SJCRH30 (cell line): ENCODE measurements at places on chromosomes 11 and 22. TPM values are rescaled to one million over a fixed set of nuclear protein-coding genes. Genes with fewer than 3 reads are reported as not detected.

DNA sequence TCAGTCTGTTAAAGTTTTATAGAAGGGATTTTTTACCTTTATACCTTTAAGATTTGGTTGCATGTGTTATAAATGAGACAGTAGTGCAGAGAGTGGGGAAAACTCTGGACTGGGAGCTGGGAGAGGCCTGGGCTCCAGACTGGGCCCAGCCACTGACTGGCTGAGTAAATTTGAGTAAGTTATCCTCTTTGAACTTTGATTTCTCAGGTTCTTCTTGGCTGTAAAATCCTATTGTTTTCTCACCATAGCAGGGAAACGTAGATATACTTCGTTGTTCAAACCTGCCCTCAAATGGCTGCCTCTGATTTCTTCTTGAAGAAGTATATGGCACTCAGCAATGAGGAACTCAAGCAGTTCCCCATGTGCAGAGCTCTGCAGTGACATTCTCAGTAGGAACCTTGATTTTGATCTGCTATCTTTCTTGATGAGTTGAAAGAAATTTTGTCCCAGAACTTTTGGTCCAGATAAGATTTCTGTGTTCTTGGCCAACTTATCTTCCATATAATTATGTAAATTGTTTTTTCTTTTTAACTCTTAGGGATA, 8.8 kb downstream of the BMAL1 start:
- no peak overlapping the region for H3K27ac ChIP-seq
- no peak overlapping the region for H3K4me3 ChIP-seq
- DNase-seq = no peak
- no peaks in the 10 kb centered on the region for H3K27me3 ChIP-seq

DNA sequence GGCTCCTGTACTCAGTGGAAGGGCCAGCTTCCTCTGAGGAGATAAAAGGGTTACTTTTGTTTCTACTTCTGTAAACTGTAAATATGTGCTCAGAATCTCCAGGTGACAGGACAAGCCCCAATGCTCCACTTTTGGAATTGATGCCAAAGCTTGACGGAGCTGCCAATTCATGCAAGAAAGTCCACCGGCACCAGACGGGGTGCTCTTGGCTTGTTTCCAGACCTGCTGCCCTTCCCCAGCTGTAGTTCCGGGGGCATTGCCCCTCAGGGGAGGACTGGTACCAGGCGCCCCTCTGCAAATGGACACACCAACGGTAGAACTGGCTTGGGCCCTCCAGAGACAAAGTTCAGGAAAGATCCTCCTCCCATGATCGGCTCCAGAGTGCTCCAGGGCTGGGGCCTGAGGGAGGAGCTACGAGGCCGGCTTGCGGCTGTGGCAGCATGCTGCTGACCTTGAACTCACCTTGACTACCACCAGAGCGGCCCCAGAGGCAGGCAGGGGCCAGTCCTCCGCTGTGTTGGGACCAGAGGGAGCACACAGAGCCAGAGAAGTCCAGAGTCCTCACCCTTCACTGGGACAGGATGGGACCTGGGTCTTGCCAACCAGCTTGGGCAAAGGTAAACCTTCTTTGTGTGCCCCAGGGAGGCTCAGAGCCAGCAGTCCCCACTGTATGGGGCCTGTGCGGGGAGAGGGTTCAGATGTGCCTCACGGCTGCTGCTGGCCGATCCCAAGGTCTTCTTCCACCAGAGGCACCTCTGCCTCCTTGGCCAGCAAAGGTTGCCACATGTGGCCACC, 17.8 kb upstream of the OAF start:
- H3K36me3 ChIP-seq = no peaks in the 10 kb centered on the region
- DNase-seq = no peak
- H3K27me3 ChIP-seq = no peaks in the 10 kb centered on the region
- no peak overlapping the region for H3K4me3 ChIP-seq
- H3K27ac ChIP-seq = no peak overlapping the region
- peaks cover 29% of the 10 kb centered on the region for H3K4me1 ChIP-seq

GRCh38 chr11:13216019-13216710, 61.4 kb upstream of the BMAL1 start:
- H3K4me3 ChIP-seq = peak overlapping the region; percentile 18
- H3K27me3 ChIP-seq = no peaks in the 10 kb centered on the region
- peaks cover 15% of the 10 kb centered on the region for H3K4me1 ChIP-seq
- peak overlapping the region; percentile 93 for H3K27ac ChIP-seq
- H3K36me3 ChIP-seq = no peaks in the 10 kb centered on the region
- peak; percentile 89 for DNase-seq

- no peak overlapping the region for H3K27ac ChIP-seq
- DNase-seq = no peak
- no peaks in the 10 kb centered on the region for H3K4me1 ChIP-seq
- peaks cover 16% of the 10 kb centered on the region for H3K36me3 ChIP-seq
- H3K4me3 ChIP-seq = no peak overlapping the region
Observed at GRCh38 chr11:128463371-128463829, 124.0 kb downstream of the ETS1 start.

DNA sequence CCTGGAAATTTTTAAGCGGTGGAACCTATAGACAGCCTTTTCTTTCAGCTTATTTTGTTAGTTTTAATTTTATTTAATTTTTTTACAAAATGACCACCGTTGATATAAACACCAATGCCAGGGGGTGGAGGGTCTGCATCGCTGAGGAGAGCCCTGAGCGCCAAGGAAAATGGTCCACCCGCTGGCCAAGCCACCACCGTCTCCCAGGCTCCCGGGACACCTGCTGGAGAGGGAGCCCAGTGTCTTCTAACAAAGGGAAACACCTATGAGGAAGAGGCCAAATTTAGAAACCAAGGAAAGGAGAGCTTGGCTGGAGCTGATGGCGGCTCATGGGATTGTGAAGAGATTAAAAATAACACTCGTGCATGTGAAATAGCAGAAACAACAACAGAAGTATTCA, 288 bp upstream of the KRTAP5-8 start:
- no peak overlapping the region for H3K27ac ChIP-seq
- H3K36me3 ChIP-seq = no peaks in the 10 kb centered on the region
- no peak overlapping the region for H3K4me3 ChIP-seq
- H3K4me1 ChIP-seq = no peaks in the 10 kb centered on the region
- DNase-seq = no peak
- H3K27me3 ChIP-seq = no peaks in the 10 kb centered on the region

DNA sequence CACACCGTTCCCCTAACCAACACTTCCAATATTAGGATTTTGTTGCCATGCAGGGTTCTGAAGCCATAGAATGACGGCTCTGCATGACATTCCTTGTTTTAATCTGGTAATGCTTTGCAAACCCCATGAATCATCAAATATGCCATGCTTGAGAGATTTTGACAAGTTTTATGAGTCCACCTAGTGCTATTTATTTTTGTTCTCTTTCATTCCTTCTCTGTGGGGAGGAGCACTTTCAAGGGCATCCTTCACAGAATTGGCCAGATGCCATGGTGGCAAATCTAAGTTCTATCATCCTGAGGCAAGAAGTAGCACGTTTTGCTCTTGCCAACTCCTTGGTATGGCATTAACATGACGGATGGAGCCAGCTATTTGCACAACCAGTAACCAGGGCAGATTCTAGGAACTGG, 268.4 kb downstream of the FAM76B start:
- DNase-seq = no peak
- no peaks in the 10 kb centered on the region for H3K27me3 ChIP-seq
- no peak overlapping the region for H3K27ac ChIP-seq
- no peak overlapping the region for H3K4me3 ChIP-seq
- H3K36me3 ChIP-seq = no peaks in the 10 kb centered on the region

GRCh38 chr11:206526-207207, 532 bp downstream of the BET1L start:
- H3K36me3 ChIP-seq = peaks cover 23% of the 10 kb centered on the region
- peaks cover 21% of the 10 kb centered on the region for H3K4me1 ChIP-seq
- no peak for DNase-seq

- no peaks in the 10 kb centered on the region for H3K27me3 ChIP-seq
- H3K4me1 ChIP-seq = no peaks in the 10 kb centered on the region; the same call in 1 of the 2 replicates
- H3K4me3 ChIP-seq = no peak overlapping the region
- DNase-seq = no peak
- H3K27ac ChIP-seq = no peak overlapping the region
Observed at GRCh38 chr11:47466701-47467250, 17.8 kb upstream of the RAPSN start.

- H3K27ac ChIP-seq = peak overlapping the region; percentile 1; the same call in 1 of the 2 replicates
- peaks cover 6% of the 10 kb centered on the region for H3K4me1 ChIP-seq
- no peaks in the 10 kb centered on the region for H3K36me3 ChIP-seq
- peak; percentile 14 for DNase-seq
- no peaks in the 10 kb centered on the region for H3K27me3 ChIP-seq
Observed at GRCh38 chr11:130301002-130301401, 13.7 kb downstream of the ZBTB44 start.

- no peaks in the 10 kb centered on the region; the same call in 1 of the 2 replicates for H3K27me3 ChIP-seq
- H3K4me1 ChIP-seq = no peaks in the 10 kb centered on the region
- no peak for DNase-seq
Observed at GRCh38 chr11:118979434-118979833, 7.9 kb downstream of the FOXR1 start.

DNA sequence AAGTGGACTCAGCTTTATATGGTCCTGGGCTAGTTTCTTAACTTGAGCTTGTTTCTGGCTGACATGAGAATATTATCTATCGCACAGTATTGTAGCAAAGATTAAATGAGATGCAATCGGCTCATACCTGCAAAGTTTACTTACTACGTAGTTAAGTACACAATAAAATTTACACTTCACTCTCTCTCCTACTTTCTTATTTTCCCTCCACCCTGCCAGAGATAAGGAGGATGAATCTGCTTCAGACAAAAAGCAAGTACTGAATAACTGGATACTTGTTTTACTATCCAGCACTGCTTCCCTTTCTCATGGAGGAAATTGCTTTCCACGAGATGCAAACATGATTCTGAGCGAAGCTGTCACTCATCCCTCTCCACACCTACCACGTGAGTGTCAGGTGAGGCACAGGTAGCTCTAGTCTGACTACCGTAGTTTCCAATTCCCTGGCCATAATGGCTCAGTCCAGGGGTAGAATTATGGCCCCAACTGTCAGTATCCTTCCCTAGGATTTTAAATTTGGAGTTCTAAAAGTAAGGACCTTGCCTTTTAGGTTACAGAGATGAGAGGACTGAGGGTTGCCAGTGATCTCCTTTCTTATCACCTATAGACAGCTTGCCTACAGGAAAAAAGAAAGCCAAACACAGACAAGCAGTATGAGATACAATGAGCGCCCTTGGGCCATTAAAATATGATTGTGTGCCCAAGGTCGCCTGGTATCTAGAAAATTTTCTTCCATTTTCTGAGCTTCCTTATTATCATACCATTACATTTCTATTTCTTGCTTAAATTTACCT, 39.8 kb downstream of the GAB2 start:
- no peak for DNase-seq
- H3K4me3 ChIP-seq = no peak overlapping the region
- peaks cover 21% of the 10 kb centered on the region for H3K4me1 ChIP-seq
- H3K27ac ChIP-seq = no peak overlapping the region

GRCh38 chr22:44676441-44677352, 25.3 kb upstream of the PRR5 start:
- H3K4me1 ChIP-seq = no peaks in the 10 kb centered on the region
- peak overlapping the region; percentile 32 for H3K27ac ChIP-seq
- peak overlapping the region; percentile 55 for H3K4me3 ChIP-seq
- peak; percentile 63 for DNase-seq
- H3K36me3 ChIP-seq = no peaks in the 10 kb centered on the region
- H3K27me3 ChIP-seq = no peaks in the 10 kb centered on the region; the same call in 1 of the 2 replicates

GRCh38 chr22:24401931-24402367, 25.4 kb upstream of the ADORA2A start:
- DNase-seq = no peak
- no peak overlapping the region for H3K4me3 ChIP-seq
- peaks cover 11% of the 10 kb centered on the region for H3K4me1 ChIP-seq
- peaks cover 24% of the 10 kb centered on the region for H3K36me3 ChIP-seq

- H3K27me3 ChIP-seq = no peaks in the 10 kb centered on the region
- DNase-seq = peak; percentile 14
- H3K27ac ChIP-seq = no peak overlapping the region
- H3K4me1 ChIP-seq = no peaks in the 10 kb centered on the region
Observed at GRCh38 chr11:64629796-64630562, 39.0 kb downstream of the SLC22A12 start.

DNA sequence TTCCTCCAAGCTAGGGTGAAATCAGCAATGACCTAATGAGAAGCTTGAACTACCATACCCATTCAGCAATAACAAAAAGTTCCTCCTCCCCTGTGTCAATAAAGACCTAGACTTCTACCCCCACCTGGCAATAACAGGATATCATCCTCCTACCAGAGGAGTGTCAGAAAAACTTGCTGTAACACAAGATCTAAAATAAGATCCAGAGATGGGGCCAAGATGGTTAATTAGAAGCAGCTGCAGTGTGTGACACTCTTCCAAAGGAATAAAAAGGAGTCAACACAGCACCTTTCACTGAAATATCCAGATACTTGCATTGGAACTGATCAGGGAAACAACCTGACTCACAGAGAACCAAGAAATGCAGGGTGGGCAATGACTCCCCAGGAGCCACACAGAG, 84.4 kb upstream of the ARHGAP42 start:
- H3K27ac ChIP-seq = no peak overlapping the region
- no peaks in the 10 kb centered on the region for H3K4me1 ChIP-seq
- H3K4me3 ChIP-seq = no peak overlapping the region
- no peak for DNase-seq
- no peaks in the 10 kb centered on the region for H3K27me3 ChIP-seq
- H3K36me3 ChIP-seq = no peaks in the 10 kb centered on the region

- peak overlapping the region; percentile 85 for H3K4me3 ChIP-seq
- H3K36me3 ChIP-seq = no peaks in the 10 kb centered on the region
- H3K4me1 ChIP-seq = peaks cover 6% of the 10 kb centered on the region
- peak; percentile 36 for DNase-seq
- no peak overlapping the region; the same call in 1 of the 2 replicates for H3K27ac ChIP-seq
- no peaks in the 10 kb centered on the region for H3K27me3 ChIP-seq
Observed at GRCh38 chr11:59754494-59754858, 700 bp upstream of the STX3 start.

DNA sequence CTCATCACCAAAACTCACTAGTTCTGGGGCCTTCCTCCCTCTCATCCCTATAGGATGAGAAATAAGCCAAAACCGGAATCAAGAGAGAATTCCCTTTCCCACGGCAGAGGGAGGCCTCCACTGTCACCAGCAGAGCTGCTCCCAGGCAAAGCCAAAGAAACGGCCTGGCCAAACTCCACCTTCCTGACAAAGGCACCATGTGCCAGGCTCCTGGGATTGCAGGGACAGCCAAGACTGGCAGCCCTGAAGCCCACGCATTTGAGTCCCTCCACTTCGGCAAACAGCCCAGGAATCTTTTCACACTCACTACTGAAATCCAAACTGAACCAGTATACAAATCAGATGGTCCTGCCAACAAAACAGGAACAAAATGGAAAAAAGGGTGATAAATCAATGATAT, 6.1 kb downstream of the SMCO4 start:
- H3K4me1 ChIP-seq = no peaks in the 10 kb centered on the region
- H3K4me3 ChIP-seq = no peak overlapping the region
- no peaks in the 10 kb centered on the region for H3K36me3 ChIP-seq
- no peak overlapping the region for H3K27ac ChIP-seq
- DNase-seq = no peak
- no peaks in the 10 kb centered on the region for H3K27me3 ChIP-seq

- no peak for DNase-seq
- no peak overlapping the region for H3K27ac ChIP-seq
- H3K27me3 ChIP-seq = no peaks in the 10 kb centered on the region
- H3K4me3 ChIP-seq = no peak overlapping the region
Observed at GRCh38 chr11:111148953-111149352, 96.6 kb upstream of the POU2AF2 start.

SYCE3 gene
- not detected in 2 replicates for total RNA-seq

CYTH4 gene
- not detected in 2 replicates for total RNA-seq

CELF1 gene
- total RNA-seq = 107 and 108 TPM in 2 replicates

BTG4 gene
- not detected in 2 replicates for total RNA-seq

C11orf97 gene
- total RNA-seq = not detected in 2 replicates

THY1 gene
- 2.5 and 3.8 TPM in 2 replicates for total RNA-seq

PLEKHA7 gene
- total RNA-seq = 0.03 TPM in 1 of 2 replicates, not detected in the other

PRODH gene
- 0.13 and 0.18 TPM in 2 replicates for total RNA-seq

YPEL4 gene
- total RNA-seq = 0.04 TPM in 1 of 2 replicates, not detected in the other

TMEM86A gene
- total RNA-seq = 5.4 and 5.8 TPM in 2 replicates

CARD10 gene
- 28.9 and 30.9 TPM in 2 replicates for total RNA-seq

ARHGEF17 gene
- total RNA-seq = 7.8 and 12.0 TPM in 2 replicates

CHADL gene
- 1.9 and 2.9 TPM in 2 replicates for total RNA-seq

TEX12 gene
- total RNA-seq = 0.28 TPM in 1 of 2 replicates, not detected in the other
